ENCODE measurements at places on chromosomes 6 and 20. TPM values are rescaled to one million over a fixed set of nuclear protein-coding genes. Genes with fewer than 3 reads are reported as not detected.

Gene SIRPG
- total RNA-seq, result not detected

- DNase-seq, result no peak
These were observed 120.8 kb downstream of the MAFB start for GRCh38 chr20:40568200-40568599.

Gene GPX5
- not detected for total RNA-seq

GRCh38 chr6:43173591-43174262 lies 2.7 kb downstream of the SRF start:
- no peak for DNase-seq

Gene AIG1
- 18.2 TPM for total RNA-seq

- DNase-seq, result no peak
These were observed 395.2 kb downstream of the PAX1 start for GRCh38 chr20:22100686-22101085.

- no peak for DNase-seq
These were observed 8.0 kb downstream of the PNISR start for GRCh38 chr6:99416892-99417767.

DNA sequence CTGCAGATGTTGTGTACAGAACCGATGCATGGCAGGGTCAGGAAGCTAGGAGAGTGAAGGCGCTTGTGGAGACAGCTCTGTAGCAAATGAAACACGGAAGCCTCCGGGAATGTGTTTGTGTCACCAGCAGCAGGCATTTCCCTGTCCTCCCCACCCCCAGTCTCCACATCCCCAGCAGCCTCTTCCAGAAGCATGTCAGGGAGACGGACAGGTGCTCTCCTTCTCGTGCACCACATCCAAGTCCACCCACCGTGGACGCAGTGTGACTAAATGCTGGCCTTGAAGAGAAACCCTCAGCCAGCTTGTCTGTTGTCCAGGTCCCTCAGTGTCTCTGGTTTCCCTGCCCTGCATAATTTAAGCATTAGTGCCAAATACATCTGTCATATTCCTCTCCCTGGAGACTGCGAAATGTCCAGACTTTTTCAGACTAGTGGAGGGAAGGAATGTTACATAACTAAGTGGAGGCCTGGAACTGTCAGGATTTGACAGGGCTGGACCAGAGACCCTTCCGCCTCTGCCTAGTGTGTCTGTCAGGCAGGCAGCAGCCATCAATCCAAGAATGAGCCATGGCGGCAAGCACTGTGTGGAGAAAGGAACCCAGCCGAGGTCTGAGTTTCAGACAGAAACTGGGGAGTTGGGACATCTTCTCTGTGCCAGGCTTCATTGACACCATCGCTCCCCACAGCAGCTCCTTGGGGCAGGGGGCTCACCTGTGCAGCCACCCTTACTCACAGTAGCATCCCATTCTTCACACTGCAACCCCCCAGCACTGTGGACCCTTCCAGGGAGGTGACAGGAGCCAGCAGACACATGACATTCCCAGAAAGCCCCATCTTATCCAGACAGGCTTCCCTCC lies 26.6 kb upstream of the PI16 start:
- DNase-seq, result no peak

Gene RING1
- total RNA-seq, result 26.6 TPM

DNA sequence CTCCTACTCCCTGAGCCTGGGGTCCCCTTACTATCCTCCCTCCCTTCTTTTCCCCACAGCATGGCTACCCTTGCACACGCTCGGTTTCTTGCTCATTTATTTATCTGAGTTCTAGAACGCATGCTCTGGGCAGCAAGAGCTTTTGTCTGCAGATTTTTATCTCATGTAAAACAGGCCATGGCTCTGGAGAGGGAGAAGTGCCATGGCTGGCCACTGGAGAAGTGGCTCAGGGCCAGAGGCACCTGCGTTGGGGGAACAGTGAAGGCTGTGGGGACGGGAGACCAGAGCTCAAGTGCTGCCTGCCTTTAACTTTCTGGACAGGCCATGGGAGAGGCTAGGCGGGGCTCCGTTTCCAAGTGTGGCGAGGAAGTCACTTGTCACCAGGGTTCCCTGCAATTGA lies 177.7 kb upstream of the SULF2 start:
- no peak for DNase-seq

- peak; percentile 49 for DNase-seq
These were observed 46.6 kb upstream of the SLC9A8 start for GRCh38 chr20:49765846-49766541.

DNA sequence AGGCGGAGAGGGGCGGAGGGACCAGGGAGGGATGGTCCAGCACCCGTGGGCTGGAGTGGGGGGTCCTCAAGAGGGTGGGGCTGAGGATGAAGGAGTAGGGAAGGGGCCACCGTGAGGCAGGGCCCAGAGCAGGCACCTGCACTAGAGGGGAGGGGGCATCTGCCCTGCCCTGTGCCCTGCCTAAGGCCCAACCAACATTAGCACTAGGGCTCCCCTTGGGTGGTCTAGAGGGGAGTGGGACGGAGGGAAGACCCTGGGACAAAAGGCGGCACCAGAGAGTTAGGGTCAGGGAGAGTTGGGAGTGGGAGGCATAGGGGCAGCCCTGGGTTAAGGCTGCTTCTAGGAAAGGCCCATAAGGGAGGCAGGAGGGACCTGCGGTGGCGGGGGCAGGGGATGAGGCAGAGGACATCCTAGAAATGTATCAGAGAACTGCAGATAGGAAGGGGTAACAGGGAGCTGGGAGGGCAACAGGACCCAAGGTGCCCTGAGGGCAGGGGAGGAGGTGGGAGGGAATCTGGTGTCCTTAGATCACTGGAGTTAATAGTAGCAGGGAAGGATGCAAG lies 24.5 kb downstream of the HLA-F start:
- no peak for DNase-seq

- DNase-seq, result no peak
These were observed 191.4 kb downstream of the NKAIN2 start for GRCh38 chr6:123994891-123995635.

- no peak for DNase-seq
These were observed 139.5 kb downstream of the ALDH8A1 start for GRCh38 chr6:134810402-134810801.

DNA sequence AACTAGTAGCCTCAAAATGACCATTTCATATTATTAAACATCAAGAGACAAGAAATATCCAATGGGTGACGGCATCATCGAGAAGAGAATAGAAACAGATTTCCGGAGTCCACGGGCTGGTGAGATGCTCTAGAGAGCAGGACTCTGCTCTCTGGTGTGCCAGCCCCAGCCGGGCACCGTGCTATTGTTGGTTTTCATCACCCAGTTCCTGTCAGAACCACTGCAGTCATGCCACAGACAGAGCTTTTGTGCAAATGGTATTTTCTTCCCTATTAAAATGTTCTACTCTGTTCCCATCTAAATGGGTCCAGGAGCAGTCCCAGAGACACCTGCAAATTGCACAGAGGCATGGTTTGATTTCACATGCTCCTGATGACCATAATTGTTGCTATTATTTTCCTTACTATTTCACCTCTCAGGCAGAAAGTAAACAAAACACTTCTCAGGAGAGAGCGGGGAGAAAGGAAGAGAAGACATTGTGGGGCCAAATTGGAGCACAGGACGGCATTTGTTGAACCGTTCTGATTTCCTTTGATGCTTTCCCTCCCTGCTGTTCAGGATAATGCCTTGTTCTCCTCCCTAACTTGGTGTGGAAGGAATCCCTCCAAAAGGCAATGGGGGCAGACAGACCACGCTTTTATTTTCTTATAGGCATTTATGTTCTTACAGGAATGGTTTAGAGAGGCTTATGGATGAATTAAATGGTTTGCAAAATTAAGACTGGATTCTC lies 11.4 kb upstream of the RAMACL start:
- no peak for DNase-seq

GRCh38 chr6:118660218-118660569 lies 8.8 kb upstream of the CEP85L start:
- peak; percentile 34 for DNase-seq

DNA sequence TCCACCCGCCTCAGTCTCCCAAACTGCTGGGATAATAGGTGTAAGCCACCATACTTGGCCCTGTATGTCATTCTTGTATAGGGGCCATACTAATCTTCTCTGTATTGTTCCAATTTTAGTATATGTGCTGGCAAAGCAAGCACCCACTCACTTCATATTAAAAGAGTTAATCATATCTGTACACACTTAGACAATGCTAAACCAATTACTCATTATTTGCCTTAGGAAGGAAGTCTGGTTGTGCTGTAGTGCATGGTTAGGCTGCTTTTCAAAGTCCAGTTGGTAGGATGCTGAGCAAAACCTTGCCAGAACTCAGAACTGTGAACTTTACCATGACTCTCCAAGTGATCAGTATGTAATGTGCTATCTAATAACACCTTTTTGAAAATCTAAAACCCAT lies 88.6 kb downstream of the LIN28B start:
- no peak for DNase-seq

DNA sequence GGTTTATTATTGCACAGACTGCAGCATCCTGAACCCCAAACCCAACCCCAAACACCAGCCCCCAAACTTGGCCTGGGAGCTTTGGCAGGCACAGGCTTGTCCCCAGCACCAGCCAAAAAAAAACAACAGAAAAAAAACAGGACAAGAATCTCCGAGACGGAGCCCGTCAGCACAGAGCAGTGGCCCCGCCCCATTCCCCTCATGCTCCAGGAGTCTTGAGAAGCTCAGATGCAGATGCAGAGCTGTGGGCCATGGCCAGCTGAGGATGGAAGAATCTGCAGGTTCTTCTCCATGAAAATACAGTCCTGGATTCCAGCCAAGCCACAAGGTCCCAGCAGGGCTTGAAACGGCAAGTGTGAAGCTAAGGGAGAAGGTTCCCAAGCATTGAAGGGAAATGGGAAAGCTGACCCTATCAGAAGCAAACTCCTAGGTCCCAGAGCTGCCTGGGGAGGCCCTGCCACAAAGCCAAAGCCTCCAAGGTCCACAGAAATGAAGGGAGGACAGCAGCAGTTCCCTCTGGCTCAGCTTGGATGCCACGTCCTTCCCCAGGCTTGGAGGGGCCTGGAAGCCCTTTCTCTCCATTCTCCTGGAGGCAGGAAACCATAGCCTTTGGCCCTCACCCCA lies 75.2 kb downstream of the JPH2 start:
- no peak for DNase-seq

- DNase-seq, result peak; percentile 77
These were observed 18.1 kb upstream of the CEBPB start for GRCh38 chr20:50172347-50173013.

- DNase-seq, result no peak
These were observed 140.4 kb downstream of the C6orf58 start for GRCh38 chr6:127717384-127717783.

DNA sequence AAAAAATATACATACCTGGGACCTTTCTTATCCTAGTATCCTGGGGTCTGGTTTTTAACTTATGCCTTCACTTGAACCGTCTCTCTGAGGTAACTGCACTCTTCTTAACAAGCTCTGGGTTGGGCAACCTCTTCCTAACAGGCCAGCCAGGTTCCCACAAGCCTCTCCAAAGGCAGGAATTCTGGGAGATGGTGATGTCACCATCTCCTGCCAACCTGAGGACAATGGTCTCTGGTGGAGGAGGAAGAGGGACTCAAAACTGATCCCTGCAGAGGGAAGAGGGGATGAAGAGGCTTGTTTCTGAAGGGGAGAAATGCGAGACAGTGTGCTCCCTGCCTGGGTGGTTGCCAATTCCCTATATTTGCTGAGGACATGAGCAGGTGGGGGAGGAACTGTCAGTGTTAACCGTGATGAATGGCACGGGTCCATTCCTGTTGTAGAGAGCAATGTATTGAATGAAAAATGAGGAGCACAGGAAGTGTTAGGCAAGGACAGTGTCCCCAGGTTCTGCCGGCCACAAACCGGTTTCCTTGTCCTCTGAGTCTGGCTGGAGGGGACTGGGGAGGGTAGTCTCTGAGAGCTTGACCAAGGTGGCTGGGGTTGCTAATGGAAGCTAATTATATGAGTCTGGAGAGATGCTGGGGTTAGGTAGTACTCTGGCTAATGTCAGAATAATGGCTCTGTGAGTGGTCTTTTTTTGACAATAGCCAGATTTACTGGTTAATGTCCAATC lies 95.5 kb downstream of the KCNB1 start:
- DNase-seq, result no peak

Gene RAET1L
- total RNA-seq, result not detected

- no peak for DNase-seq
These were observed 41.9 kb downstream of the EDN3 start for GRCh38 chr20:59342023-59342957.

GRCh38 chr20:25321262-25321831 lies 69.3 kb downstream of the ABHD12 start:
- no peak for DNase-seq

Gene C6orf15
- not detected for total RNA-seq

GRCh38 chr6:137867685-137868509 lies 838 bp downstream of the TNFAIP3 start:
- no peak for DNase-seq

Gene TMEM217
- 11.3 TPM for total RNA-seq

DNA sequence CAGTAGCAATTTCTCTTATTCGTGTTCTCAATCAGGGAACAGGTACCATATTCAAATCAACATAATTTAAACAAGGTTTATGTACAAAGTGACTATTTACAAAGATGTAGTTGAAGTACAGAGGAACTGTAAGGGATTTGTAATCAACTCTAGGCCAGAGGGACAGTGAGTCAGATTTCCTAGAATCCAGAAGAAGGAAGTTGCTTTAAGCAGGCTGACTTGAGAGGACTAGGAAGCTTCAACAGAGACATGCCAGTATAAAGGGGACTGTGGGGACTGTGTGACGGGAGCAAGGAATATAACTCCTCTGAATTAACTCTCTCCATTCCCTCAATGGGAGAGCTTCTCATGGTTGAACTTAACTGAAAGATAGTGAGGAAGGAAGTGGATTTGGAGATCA lies 427.4 kb upstream of the JAG1 start:
- peak; percentile 74 for DNase-seq

All from dermis microvascular lymphatic vessel endothelial cell (primary cell).